Fibroblast of the aortic adventitia (primary cell): ENCODE measurements at places on chromosomes 7 and 10. TPM values are rescaled to one million over a fixed set of nuclear protein-coding genes. Genes with fewer than 3 reads are reported as not detected.

GRCh38 chr7:150365673-150366398, 2.8 kb upstream of the REPIN1 start:
- DNase-seq: no peak

DNA sequence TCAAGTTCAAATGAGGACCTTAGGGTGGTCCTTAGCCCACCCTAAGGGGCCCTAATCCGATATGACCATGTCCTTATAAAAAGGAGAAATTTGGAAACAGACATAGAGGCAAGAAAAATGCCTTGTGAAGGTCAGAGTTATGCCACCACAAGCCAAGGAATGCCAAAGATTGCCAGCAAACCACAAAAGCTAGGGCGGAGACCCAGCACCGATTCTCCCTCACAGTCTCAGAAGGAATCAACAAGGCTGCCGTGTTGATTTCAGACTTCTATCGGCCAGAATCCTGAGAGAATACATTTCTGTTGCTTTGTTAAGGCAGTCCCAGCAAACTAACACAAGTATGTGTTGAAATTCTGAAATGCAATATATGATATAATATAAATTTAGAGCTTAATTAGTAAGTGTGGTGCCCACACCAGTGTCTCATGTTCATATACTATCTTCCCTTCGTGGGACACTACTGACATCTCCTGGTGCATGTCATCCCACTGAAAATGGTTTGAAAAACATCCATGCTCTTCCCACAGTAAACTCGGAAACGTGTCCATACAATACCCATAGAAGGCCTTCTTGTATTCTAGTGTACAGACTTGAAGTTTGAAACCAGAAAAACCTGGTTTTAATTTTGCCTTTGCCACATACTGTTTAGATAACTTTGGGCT, 349.0 kb downstream of the TNS3 start:
- no peak for DNase-seq

GRCh38 chr10:127915324-127915723, 8.4 kb downstream of the PTPRE start:
- DNase-seq: no peak

DNA sequence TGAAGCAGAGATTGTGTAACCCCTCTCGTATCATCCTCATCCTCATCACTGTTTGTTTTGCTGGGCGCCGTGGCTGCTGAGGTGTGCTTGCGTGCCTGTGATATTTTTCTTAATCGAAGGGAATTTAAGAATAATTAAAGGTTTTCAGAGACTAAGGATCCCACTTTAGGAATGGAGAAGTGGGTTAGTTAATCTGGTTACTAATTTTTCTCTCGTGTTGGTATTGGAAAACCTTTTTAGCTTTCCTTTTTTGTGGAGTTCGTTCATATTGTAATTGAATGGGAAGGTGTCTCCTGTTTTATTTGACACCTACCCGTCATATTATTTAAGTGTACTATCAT, 1.3 kb downstream of the UBN2 start:
- no peak for DNase-seq

- peak; percentile 88 for DNase-seq
Observed at GRCh38 chr7:107564553-107565298, 955 bp downstream of the DUS4L start.

DNA sequence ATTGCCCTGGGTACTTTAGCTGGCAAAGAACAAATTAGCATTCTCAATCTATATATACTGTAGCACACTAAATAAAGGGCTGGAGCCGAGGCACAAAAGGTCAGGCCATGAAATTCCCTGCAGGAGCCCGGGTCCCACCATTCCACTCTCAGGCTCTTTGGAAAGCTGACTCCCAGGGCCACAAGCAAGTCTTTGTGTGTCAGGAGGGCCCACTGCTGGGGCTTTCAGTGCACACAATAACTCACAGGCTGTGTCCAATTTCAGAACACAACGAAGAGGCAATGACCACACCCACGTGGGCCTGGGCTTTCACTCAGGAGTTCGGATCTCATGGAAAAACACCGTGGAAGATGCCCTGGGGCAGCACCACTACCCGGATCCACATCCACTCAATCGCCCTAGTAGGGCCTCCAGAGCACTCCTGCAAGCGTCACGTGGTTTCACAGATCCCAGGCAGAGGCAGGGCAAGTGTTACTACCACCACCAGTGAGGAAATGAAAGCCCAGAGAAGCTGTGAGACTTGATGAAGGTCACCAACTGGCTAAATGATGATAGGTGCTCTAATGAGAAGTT, 60.3 kb downstream of the COBL start:
- DNase-seq: no peak

- no peak for DNase-seq
Observed at GRCh38 chr7:117724898-117725297, 148.3 kb downstream of the CTTNBP2 start.

- no peak for DNase-seq
Observed at GRCh38 chr7:117492649-117493048, 12.8 kb downstream of the CFTR start.

- DNase-seq: no peak
Observed at GRCh38 chr7:11188529-11189310, 215.0 kb downstream of the PHF14 start.

DNA sequence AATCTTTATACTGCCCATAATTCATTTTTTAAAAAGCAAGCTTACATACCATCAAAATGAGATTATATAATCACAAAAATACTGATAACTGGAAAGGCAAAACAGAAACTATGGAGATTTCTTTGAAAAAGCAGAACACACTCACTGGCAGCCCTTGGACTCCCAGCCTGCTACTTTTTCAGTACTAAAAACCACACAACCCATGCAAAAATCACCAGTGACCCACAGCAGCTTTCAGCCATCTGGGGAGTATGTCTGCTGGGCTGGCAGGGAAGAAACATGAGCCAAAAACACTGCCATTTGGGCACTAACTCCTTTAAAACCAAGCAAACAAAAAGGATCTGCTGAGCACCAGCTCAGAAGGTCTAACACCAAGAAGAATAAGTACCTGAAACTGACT, 80.0 kb upstream of the DDC start:
- no peak for DNase-seq

DNA sequence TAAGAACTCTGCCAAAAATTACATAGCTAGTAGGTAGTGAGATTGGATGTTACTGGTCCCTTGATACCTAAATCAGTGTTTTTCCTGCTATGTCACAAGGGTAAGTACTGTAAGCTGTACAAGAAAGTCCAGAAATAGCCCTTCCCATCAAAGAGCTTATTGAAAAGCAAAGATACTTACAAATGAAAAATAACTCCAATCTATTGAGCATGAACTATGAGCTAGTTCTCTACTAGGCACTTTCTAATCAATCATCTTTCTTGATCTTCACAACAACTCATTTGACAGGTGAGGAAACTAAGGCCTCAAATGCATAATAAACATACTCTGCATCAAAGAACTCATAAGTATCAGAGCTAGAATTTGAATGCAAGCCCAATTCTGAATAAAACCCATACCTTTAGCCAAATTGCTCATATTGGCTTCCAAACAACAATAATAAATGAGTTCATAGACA, 249.8 kb upstream of the TCF7L2 start:
- peak; percentile 65 for DNase-seq

DNA sequence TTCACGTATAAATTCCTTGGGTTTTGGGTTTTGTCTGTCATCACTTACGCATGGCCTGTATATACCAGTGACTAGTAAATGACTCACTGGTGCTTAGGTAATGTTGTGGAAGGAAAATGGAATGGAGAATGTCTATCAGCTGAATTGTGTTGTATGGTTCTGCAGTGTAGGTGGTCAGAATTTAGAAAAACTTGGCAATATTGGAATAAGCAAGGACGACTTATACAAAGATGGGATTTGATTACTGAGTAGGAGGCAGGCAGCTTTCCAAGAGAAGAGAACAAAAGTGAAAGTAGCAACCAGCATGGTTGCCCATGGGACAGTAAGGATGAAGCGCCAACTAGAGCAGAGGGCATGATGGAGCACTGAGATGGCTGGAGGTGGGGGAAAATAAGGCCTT, 168.6 kb upstream of the CSTF2T start:
- DNase-seq: peak; percentile 93

DNA sequence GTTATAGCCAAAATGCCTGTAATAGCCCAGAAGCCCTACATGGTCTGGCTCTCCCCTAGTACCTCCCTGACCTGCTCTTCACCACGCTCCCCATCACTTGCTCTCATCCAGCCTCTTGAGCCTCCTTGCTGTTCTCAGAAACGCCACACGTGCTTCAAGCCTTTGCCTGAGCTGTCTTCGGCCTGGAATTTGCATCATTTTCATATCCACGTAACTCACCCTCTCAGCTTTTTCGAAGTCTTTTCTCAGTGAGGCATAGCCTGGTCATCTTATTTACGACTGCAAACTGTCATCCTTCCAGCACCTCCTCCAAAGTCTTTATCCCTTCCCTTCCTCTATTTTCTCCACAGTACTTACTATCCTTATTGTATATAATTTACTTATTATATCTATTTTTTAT, 151.0 kb upstream of the AHR start:
- no peak for DNase-seq

DNA sequence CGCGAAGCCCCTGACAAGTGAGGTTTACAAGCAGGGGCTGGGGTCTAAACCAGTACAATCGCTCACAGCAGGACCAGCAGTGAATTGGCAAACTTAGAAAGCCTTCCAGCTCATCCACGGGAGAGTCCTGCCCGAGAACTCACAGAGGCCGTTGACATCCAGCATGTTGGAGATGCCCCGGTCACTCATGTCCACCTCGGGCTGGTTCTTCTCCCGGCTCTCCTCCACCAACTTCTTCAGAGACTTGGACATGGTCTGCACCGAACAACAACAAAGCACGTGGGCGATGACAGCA, 447 bp downstream of the RSU1 start:
- DNase-seq: no peak

GRCh38 chr10:11424456-11425295, 186.8 kb downstream of the USP6NL start:
- peak; percentile 60 for DNase-seq

GRCh38 chr10:75803816-75804552, 372.6 kb downstream of the LRMDA start:
- DNase-seq: no peak

GRCh38 chr7:135597926-135598305, 40.2 kb downstream of the NUP205 start:
- DNase-seq: no peak

DNA sequence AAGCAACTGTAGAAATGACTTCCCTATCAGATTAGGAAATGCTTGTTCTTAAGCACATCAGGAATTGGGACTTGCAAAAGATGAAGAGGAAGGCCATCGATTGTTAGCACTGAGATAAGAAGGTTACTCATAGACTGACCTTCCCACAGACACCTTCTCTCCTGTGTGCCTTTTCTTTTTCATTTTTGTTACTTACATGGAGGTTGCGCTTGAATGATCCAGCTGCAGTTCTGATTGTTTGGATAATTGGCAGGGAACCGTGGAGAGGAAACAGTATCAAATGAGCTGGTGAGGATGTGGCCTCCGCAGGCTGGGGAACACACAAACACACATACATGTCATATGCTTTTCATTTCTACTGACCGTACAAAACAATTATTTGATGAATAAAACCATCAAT, 134.9 kb upstream of the RSU1 start:
- no peak for DNase-seq

DNA sequence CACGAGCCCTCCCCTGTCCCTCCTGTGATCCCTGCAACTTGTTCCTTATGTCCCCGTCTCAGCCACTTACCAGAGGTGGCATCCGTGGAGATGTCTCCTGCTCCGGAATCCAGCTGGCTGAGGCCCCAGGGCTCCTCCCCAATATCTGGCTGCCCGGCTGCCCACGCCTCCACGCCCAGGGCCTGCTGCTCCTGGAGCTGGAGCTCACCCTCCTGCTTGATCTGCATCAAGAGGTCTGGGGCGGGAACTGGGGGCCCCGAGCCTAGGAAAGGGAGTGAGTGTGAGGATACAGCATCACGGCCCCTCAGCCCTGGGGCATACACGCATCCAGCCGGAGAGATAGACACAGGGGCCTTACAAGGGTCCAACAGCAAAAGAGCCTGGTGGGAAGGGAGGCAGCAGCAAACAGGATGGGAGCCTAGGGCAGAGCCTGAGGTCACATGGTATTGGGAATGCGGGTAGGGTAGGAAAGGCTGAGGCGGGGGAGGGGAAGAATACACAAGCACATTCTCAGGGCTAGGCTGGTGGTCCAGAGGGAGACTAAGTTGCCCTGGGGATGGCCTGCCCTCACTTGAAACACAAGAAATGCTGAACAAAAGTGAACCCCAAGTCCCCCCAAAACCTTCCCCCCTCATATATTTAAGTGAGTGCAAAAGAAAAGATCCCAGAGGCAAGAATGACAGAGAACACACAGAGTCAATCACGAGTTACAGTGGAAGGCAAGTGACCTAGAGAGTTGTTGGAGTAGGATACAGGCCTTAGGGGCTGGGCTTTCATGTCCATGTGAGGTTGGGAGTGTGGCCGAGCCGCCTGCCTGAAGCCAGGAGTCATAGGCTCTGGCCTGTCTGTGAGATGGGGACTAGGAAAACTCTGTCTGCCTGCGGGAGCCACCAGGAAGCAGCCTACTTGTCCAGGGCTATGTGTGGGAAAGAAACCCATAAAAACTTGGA, 16.9 kb upstream of the ZNF777 start:
- DNase-seq: no peak

DNA sequence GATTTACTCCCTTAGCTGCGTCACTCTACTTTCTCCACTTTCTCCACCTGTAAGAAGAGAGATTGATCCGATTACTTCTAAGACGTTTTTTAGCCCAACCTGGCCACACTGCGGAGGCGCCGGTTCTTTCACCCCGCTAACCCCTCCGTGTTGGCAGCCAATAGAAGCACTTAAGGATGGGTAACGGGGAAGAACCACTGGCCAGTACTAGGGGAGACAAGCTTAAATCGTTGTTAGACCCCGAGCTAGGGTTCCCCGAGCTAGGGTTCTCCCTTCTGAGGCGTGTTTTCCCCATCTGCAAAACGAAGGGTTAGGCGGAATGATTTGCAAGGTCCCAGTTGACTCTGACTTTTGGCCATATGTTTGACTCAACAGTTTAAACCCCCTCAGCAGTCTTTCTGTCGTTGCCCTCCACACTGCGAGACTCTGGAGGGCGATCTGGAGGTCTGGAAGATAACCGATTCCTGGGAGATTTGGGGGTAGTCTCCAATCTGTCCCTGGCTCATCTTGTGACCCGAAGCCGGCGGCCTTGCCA, 644 bp downstream of the UMAD1 start:
- DNase-seq: peak; percentile 44

- peak; percentile 62 for DNase-seq
Observed at GRCh38 chr10:108582387-108582786, 1340.9 kb downstream of the XPNPEP1 start.

DNA sequence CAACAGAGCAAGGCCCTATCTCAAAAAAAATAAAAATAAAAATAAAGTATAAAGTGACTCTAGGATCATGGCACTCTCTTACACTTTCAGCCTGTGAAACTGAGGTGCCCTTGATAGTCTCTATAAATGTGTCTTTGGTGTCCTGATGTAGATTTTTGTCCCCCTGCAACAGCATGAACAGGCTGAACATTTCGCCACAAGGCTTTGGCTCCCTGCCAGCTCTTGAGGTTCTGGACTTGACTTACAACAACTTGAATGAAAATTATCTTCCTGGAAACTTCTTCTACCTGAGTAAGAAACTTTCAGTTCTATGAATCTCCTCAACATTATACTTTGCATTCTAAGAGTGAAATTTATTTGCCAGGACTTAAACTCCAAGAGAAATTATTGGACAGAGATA, 48.1 kb upstream of the BMS1 start:
- no peak for DNase-seq

- DNase-seq: peak; percentile 82
Observed at GRCh38 chr10:49594594-49594993, 15.5 kb upstream of the SLC18A3 start.

The RTKN2 gene
- total RNA-seq: 0.16 and 11.9 TPM in 2 replicates

The UBTD1 gene
- 22.1 and 35.2 TPM in 2 replicates for total RNA-seq

The TMEM229A gene
- 3.8 TPM in 1 of 2 replicates, not detected in the other for total RNA-seq

The SEC31B gene
- 3.3 and 17.4 TPM in 2 replicates for total RNA-seq

The KNDC1 gene
- total RNA-seq: under 0.01 and 0.41 TPM in 2 replicates

The NPY gene
- not detected in 2 replicates for total RNA-seq

The PODXL gene
- 2.3 and 7.3 TPM in 2 replicates for total RNA-seq
